ENCODE measurements at places on chromosomes 4 and X. TPM values are rescaled to one million over a fixed set of nuclear protein-coding genes. Genes with fewer than 3 reads are reported as not detected.

The APEX2 gene
- polyA plus RNA-seq, result 22.9 TPM

The SMARCA1 gene
- not detected for polyA plus RNA-seq

The THOC2 gene
- polyA plus RNA-seq, result 41.4 TPM

The HHIP gene
- not detected for polyA plus RNA-seq

The RTL5 gene
- polyA plus RNA-seq, result not detected

The SCOC gene
- 31.3 TPM for polyA plus RNA-seq

The NR3C2 gene
- 2.3 TPM for polyA plus RNA-seq

The PPP1R2C gene
- 4.6 TPM for polyA plus RNA-seq

The RBM47 gene
- 20.9 TPM for polyA plus RNA-seq

The MAGEC3 gene
- polyA plus RNA-seq, result not detected

The POU4F2 gene
- not detected for polyA plus RNA-seq

The ZNF182 gene
- polyA plus RNA-seq, result 6.2 TPM

The OPN1MW gene
- polyA plus RNA-seq, result not detected

The FGA gene
- polyA plus RNA-seq, result not detected

The GRPR gene
- polyA plus RNA-seq, result 0.25 TPM

The TEX11 gene
- polyA plus RNA-seq, result not detected

The GLRA2 gene
- polyA plus RNA-seq, result not detected

The NPNT gene
- polyA plus RNA-seq, result not detected

The RELL1 gene
- 0.86 TPM for polyA plus RNA-seq

The CXorf65 gene
- 1.5 TPM for polyA plus RNA-seq

The ATP8A1 gene
- polyA plus RNA-seq, result 15.0 TPM

The PLP2 gene
- polyA plus RNA-seq, result 292 TPM

The DDIT4L gene
- polyA plus RNA-seq, result not detected

The OTC gene
- polyA plus RNA-seq, result not detected

The EREG gene
- polyA plus RNA-seq, result not detected

The TCEANC gene
- polyA plus RNA-seq, result 13.0 TPM

The SOX3 gene
- not detected for polyA plus RNA-seq

The CEP44 gene
- 9.9 TPM for polyA plus RNA-seq

The MAP7D3 gene
- polyA plus RNA-seq, result 8.7 TPM

The AKAP4 gene
- not detected for polyA plus RNA-seq

The XK gene
- polyA plus RNA-seq, result 0.18 TPM

The ADGRG4 gene
- not detected for polyA plus RNA-seq

The NPY1R gene
- polyA plus RNA-seq, result not detected

The TCEAL9 gene
- 1.3 TPM for polyA plus RNA-seq

The NPY5R gene
- not detected for polyA plus RNA-seq

The ARL9 gene
- not detected for polyA plus RNA-seq

The BEX5 gene
- polyA plus RNA-seq, result 2.0 TPM

The CSAG3 gene
- polyA plus RNA-seq, result not detected

The ADGRG2 gene
- 0.16 TPM for polyA plus RNA-seq

The CYTL1 gene
- polyA plus RNA-seq, result not detected

The SH3D19 gene
- polyA plus RNA-seq, result 0.10 TPM

The CD38 gene
- polyA plus RNA-seq, result 20.9 TPM

The PHOX2B gene
- polyA plus RNA-seq, result not detected

The CT45A5 gene
- polyA plus RNA-seq, result not detected

The PDE6B gene
- 16.6 TPM for polyA plus RNA-seq

The TLR10 gene
- 183 TPM for polyA plus RNA-seq

The TKTL2 gene
- not detected for polyA plus RNA-seq

The TSPAN7 gene
- polyA plus RNA-seq, result not detected

The PPEF1 gene
- polyA plus RNA-seq, result not detected

The GPR101 gene
- polyA plus RNA-seq, result 0.33 TPM

The IL15 gene
- polyA plus RNA-seq, result 8.2 TPM

The RHOXF1 gene
- polyA plus RNA-seq, result not detected

The P2RY8 gene
- polyA plus RNA-seq, result 206 TPM

The GABRQ gene
- polyA plus RNA-seq, result not detected

The SMIM10L2A gene
- polyA plus RNA-seq, result 0.05 TPM

The TASL gene
- 39.3 TPM for polyA plus RNA-seq

The UBA6 gene
- 29.3 TPM for polyA plus RNA-seq

The CAMK2D gene
- polyA plus RNA-seq, result 14.2 TPM

The NLRP2B gene
- polyA plus RNA-seq, result not detected
